Mesothelial cell of epicardium (in vitro differentiated cells): ENCODE measurements at places on chromosomes 3 and 15. TPM values are rescaled to one million over a fixed set of nuclear protein-coding genes. Genes with fewer than 3 reads are reported as not detected.

DNA sequence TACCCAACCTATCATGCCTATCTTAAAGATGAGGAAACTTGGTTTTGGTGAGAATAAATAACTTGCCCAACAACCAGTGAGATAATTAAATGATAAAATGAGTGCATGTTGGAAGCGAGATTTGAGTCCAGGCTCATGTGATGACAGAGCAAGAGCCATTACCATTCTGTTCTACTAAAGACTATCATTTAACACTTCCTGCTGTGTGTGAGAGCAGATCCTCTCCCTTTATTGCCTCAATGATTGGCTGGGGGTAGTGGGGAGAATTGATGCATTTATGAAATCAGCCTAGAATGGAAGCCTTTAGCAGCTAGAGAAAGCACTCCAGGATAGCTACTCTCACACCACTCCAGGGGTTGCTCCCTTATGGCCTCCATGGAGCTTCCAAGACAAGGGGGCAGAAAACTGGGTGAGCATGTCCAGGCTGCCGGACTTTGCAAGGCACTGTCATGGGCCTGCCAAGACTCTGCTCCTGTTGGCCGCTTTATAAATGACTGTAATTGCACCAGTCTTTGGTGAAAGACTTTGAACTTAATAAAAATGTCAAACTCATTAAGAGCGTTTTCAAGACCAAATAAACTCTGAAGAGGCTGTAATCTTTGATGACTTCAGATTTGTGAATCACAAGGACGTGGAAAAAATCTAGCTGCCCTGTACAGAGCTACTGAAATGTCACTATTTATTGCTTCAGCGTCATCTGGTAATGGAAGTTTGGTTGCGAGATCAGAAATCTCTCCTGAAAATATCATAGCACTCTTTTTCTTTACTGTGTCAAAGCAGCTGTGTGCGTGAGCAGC lies 209.1 kb upstream of the NR2E3 start:
- H3K36me3 ChIP-seq = peaks cover 21% of the 10 kb centered on the region
- H3K27ac ChIP-seq = peak overlapping the region; percentile 64
- peaks cover 25% of the 10 kb centered on the region for H3K4me1 ChIP-seq

The PPM1L gene
- 10.6 to 12.1 TPM (median 10.8 TPM) in 3 replicates for total RNA-seq

The KBTBD13 gene
- total RNA-seq = 0.09 to 0.11 TPM in 2 of 3 replicates, not detected in the other

DNA sequence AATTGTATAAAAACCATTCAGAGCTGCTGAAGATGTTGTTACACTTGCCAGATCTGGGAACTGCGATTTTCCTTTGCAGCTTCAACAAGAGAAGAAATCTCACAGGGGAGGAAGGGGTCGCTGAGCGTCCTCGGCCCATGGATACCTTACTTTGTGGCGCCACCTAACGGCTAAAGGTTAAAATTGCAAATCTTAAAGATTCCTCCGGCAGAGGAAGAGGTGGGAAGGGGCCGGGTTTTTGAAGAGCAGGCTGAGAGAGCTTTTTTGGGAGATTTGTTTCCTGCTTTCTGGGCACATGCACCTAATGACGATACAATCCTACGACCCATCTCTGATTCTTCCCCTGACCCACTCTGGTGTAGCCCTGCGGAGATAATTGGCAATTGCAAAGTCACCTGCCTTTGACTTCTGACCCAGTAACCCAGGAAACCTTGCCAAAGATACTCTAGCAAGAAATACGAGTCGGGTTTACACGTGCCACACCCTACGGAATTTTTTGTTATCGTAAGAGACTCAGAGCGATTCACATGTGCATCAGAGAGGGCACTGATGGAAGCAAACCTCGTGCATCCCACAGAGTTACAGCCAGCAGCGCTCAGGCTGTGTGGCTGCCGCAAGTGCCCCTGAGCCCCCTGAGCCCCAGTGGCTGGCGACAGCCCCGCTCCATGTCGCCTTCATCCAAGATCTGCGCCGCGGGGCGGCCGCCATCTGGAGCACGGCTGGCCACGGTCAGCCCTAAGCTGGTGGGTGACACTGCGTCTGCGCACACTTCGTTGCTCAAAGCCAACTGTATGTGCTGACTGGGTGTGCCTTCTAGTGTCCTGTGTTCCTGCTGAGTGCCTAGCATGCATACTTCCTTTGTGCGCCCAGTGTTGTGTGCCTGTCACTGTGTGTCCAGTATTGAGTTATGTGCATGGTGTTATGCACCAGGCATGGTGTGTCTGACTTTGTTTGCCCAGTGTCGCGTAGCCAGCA lies 55.2 kb upstream of the CHRNA7 start:
- DNase-seq = peak; percentile 56
- peaks cover 2% of the 10 kb centered on the region for H3K4me1 ChIP-seq
- H3K27ac ChIP-seq = no peak overlapping the region
- H3K36me3 ChIP-seq = no peaks in the 10 kb centered on the region
- peaks cover 56% of the 10 kb centered on the region for H3K27me3 ChIP-seq

DNA sequence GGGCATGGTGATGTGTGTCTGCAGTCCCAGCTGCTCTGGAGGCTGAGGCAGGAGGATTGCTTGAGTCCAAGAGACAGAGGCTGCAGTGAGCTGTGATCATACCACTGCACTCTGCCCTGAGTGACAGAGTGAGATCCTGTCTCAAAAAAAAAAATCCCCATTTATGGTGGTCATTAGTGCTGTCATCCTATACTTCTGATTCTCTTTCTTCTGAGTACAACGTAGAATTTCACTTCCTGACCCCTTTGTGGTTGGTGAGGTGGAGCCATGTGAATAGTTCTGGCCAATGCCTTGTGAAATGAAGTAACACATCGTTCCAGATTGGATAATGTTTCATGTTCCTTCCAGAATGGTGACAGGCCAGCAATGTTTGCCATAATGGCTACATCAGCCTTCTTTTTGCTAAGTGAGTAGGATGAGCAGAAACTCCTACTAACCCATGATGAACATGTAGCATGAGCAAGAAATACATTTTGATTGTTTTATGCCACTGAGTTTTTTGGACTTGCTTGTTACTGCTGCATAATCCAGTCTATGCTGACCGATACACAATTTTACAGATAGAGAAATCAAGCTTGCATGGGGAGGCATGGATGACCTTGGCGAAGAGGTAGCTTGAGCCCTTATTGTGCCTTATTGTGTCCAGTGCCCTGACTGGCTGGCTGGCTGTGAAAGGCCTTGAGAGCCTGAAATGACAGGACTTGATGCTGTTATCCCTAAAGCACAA lies 30.9 kb upstream of the TLE3 start:
- DNase-seq = no peak
- H3K4me1 ChIP-seq = peaks cover 10% of the 10 kb centered on the region
- H3K4me3 ChIP-seq = no peak overlapping the region
